Lower lobe of right lung (tissue), 2 donors: ENCODE measurements at places on chromosomes 11 and 22. TPM values are rescaled to one million over a fixed set of nuclear protein-coding genes. Genes with fewer than 3 reads are reported as not detected.

DNA sequence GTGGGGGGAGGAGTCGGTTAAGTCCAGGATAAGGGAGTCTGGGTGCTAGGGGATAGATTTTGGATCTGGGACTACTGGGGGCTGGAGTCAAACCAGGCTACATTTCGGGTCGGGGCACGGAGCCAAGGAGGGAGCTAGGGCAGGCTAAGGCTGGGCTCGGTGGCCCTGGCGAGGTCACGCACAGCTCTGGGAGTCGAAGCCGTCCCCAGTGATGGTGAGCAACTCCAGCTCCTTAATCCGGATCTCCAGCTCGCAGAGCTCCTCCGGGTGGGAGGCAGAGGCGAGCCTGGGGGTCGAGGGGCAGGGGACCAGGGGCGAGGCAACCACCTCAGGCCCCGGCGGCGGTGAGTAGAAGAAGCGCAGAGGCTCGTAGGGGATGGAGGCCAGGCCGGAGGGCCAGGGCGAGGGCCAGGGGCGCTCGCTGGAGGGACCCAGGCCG is 544 bp downstream of the C11orf91 start:
- peaks cover 56% of the 10 kb centered on the region for H3K4me1 ChIP-seq
- peaks cover 5% of the 10 kb centered on the region for H3K36me3 ChIP-seq
- peak overlapping the region; percentile 80 for H3K27ac ChIP-seq
- H3K4me3 ChIP-seq: peak overlapping the region; percentile 64
- no peaks in the 10 kb centered on the region for H3K27me3 ChIP-seq

DNA sequence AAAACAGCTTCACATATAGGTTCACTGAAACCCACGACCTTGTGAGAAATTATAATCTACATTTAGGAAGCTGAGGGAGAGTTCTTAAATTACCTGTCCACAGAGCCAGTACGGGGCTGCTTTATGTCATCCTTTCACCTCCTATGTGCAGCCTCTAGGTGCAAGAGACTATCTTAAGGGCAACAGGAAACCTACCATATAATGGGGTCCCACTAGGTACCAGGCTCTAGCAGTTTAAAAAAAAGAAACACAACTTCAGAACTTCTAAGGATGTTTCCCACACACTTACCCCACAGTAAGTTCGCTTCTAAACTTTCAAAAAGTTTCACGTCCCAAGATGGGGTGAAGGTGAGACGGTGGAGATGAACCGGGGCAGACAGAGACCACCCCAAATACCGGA is 573 bp downstream of the STK33 start:
- peaks cover 15% of the 10 kb centered on the region for H3K27me3 ChIP-seq
- no peak for DNase-seq
- H3K27ac ChIP-seq: peak overlapping the region; percentile 27
- H3K4me3 ChIP-seq: peak overlapping the region; percentile 59
- H3K36me3 ChIP-seq: no peaks in the 10 kb centered on the region

- peak; percentile 73 for DNase-seq
- no peak overlapping the region for H3K27ac ChIP-seq
- H3K36me3 ChIP-seq: no peaks in the 10 kb centered on the region
- peaks cover 40% of the 10 kb centered on the region for H3K27me3 ChIP-seq
- peaks cover 9% of the 10 kb centered on the region for H3K4me1 ChIP-seq
These were observed 16.9 kb upstream of the RAC2 start for GRCh38 chr22:37260901-37261336.

- H3K27me3 ChIP-seq: no peaks in the 10 kb centered on the region
- DNase-seq: no peak
- H3K36me3 ChIP-seq: no peaks in the 10 kb centered on the region
These were observed 151.8 kb downstream of the NAV2 start for GRCh38 chr11:19864141-19865140.

GRCh38 chr11:19577976-19578619 is 134.5 kb upstream of the NAV2 start:
- peak overlapping the region; percentile 62 for H3K27ac ChIP-seq
- H3K27me3 ChIP-seq: no peaks in the 10 kb centered on the region
- H3K4me1 ChIP-seq: peaks cover 41% of the 10 kb centered on the region
- no peaks in the 10 kb centered on the region for H3K36me3 ChIP-seq
- H3K4me3 ChIP-seq: no peak overlapping the region

DNA sequence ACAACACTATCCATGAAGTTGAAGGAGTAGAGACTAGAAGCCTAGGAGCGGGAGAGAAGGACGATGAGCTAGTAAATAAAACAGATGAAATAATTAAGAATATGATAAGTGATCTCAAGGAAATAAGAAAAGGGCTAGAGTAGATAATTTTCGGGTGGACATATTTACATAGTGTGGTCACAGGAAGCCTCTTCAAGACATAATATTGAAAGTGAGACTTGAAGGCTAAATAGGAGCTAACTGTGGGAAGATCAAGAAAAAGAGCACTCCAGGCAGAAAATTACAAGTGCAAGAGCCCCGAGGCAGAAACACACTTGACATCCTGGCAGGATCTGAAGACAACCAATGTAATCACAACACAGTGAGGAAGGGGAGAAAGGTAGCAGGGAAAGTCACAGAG is 11.9 kb upstream of the PPFIBP2 start:
- no peaks in the 10 kb centered on the region for H3K27me3 ChIP-seq
- DNase-seq: no peak
- no peak overlapping the region for H3K27ac ChIP-seq
- no peaks in the 10 kb centered on the region for H3K4me1 ChIP-seq
- H3K36me3 ChIP-seq: no peaks in the 10 kb centered on the region
- no peak overlapping the region for H3K4me3 ChIP-seq

DNA sequence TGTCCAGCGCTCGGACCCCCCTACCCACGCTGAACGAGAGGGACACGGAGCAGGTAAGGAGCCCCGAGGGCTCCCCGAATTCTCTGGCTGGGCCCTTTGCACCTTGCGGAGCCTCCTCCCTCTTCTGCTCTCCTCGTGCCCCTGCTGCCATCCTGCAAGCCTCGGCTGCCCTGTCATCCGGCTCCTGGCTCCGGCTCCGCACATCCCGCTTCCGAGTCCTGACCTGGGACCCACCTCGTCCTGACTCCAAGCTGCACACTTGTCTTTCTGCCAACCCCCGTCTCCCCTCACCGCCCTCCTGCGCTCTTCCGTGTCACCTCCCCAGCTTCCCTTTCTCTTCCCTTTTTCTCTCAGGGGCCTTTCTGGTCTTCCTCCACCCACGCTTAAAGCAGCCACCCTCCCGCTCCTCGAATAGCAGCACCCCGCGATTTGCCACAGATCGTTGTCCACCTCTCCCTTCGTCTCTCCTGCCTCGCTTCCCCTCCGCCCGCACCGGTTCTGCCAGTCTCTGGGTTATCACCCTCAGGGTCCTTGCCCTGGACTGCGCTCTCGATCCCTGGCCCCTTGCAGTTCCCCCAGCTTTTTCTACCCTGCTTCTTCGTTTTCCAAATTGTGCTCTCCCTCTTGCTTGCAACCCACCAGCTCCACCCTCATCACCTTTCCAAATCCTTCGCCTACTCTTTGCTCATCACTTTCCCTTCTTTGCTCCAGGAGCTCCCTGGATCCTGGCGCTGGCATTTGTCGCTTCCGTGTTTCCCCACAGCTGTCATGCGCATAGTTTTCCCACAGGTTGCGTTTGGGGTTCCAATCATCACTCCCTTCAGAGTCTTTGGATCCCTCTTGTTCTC is 822 bp downstream of the MARK2 start:
- H3K36me3 ChIP-seq: peaks cover 28% of the 10 kb centered on the region
- peak; percentile 63 for DNase-seq
- H3K27ac ChIP-seq: peak overlapping the region; percentile 84
- no peaks in the 10 kb centered on the region for H3K27me3 ChIP-seq
- H3K4me3 ChIP-seq: peak overlapping the region; percentile 89

DNA sequence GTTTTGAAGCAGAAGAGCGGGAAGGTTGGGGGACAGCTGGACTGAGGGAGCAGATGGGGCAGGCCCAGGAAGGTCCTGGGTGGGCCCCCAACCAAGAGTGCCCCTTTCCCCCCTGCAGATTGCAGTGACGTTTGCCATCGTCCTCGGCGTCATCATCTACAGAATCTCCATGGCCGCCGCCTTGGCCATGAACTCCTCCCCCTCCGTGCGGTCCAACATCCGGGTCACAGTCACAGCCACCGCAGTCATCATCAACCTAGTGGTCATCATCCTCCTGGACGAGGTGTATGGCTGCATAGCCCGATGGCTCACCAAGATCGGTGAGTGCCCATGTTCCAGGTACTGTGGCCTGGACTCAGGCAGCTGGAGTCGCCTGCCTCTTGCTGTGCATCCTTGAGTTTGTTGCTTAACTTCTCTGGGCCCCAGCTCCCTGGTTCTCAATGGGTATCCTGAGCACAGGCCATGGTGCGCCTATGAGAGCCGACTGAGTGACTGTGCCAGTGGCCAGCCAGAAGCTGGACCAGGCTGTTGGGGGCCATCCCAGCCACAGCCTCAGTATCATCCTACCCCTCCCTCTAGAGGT is 42.0 kb upstream of the FADD start:
- H3K4me1 ChIP-seq: no peaks in the 10 kb centered on the region
- no peaks in the 10 kb centered on the region for H3K36me3 ChIP-seq
- no peaks in the 10 kb centered on the region for H3K27me3 ChIP-seq
- H3K4me3 ChIP-seq: no peak overlapping the region

DNA sequence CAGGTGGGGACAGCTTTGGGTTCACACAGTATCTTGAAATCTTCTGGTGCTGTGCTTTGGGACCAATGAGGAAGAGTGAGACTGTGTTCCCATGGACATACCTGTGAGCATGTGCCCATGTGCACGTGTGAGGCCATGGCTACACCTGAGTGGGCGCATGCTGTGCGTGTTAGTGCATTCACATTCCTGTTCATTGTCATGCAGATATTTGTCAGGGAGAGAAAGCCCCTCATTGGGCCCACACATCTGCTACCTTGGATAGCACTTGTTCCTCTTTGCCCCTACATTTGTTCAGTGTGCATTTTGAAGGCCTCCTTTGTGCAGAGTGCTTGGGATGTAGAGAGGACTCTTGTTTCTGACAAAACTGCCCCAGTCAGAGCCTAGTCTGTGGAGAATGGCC is 154.3 kb upstream of the E2F8 start:
- H3K27me3 ChIP-seq: no peaks in the 10 kb centered on the region
- no peak overlapping the region for H3K4me3 ChIP-seq
- peaks cover 9% of the 10 kb centered on the region for H3K4me1 ChIP-seq
- no peak overlapping the region for H3K27ac ChIP-seq

- no peak for DNase-seq
- no peaks in the 10 kb centered on the region for H3K36me3 ChIP-seq
- H3K27ac ChIP-seq: no peak overlapping the region
- H3K4me1 ChIP-seq: no peaks in the 10 kb centered on the region
- H3K4me3 ChIP-seq: no peak overlapping the region
- no peaks in the 10 kb centered on the region for H3K27me3 ChIP-seq
These were observed 13.3 kb downstream of the LRRC4C start for GRCh38 chr11:41446107-41446506.

- peaks cover 5% of the 10 kb centered on the region for H3K36me3 ChIP-seq
- no peaks in the 10 kb centered on the region for H3K27me3 ChIP-seq
- H3K27ac ChIP-seq: peak within 1 kb of the TSS; percentile 93
- peak; percentile 69 for DNase-seq
- peaks cover 23% of the 10 kb centered on the region for H3K4me1 ChIP-seq
These were observed at the start of gene TLCD5 for GRCh38 chr11:120324932-120325810. TLCD5 (plus strand) TSS chr11:120325299; CDS start chr11:120327442, 2,143 bp downstream.

- H3K36me3 ChIP-seq: peaks cover 5% of the 10 kb centered on the region
- no peak overlapping the region for H3K4me3 ChIP-seq
- no peak for DNase-seq
- no peak overlapping the region for H3K27ac ChIP-seq
These were observed 9.4 kb upstream of the CASP12 start for GRCh38 chr11:104907521-104908185.

GRCh38 chr11:61540528-61540927 is 32.0 kb downstream of the LRRC10B start:
- no peak overlapping the region for H3K4me3 ChIP-seq
- no peaks in the 10 kb centered on the region for H3K36me3 ChIP-seq
- no peaks in the 10 kb centered on the region for H3K4me1 ChIP-seq
- no peaks in the 10 kb centered on the region for H3K27me3 ChIP-seq

- H3K27me3 ChIP-seq: no peaks in the 10 kb centered on the region
- no peak overlapping the region for H3K4me3 ChIP-seq
- H3K36me3 ChIP-seq: no peaks in the 10 kb centered on the region
- H3K27ac ChIP-seq: no peak overlapping the region
- DNase-seq: no peak
- H3K4me1 ChIP-seq: peaks cover 26% of the 10 kb centered on the region
These were observed 69.4 kb downstream of the RBFOX2 start for GRCh38 chr22:35959121-35959800.

- peaks cover 85% of the 10 kb centered on the region for H3K4me1 ChIP-seq
- no peak overlapping the region for H3K4me3 ChIP-seq
- DNase-seq: peak; percentile 40
- H3K27me3 ChIP-seq: no peaks in the 10 kb centered on the region
- peaks cover 74% of the 10 kb centered on the region for H3K36me3 ChIP-seq
- H3K27ac ChIP-seq: peak overlapping the region; percentile 31
These were observed 4.6 kb downstream of the ATF4 start for GRCh38 chr22:39524753-39525657.

DNA sequence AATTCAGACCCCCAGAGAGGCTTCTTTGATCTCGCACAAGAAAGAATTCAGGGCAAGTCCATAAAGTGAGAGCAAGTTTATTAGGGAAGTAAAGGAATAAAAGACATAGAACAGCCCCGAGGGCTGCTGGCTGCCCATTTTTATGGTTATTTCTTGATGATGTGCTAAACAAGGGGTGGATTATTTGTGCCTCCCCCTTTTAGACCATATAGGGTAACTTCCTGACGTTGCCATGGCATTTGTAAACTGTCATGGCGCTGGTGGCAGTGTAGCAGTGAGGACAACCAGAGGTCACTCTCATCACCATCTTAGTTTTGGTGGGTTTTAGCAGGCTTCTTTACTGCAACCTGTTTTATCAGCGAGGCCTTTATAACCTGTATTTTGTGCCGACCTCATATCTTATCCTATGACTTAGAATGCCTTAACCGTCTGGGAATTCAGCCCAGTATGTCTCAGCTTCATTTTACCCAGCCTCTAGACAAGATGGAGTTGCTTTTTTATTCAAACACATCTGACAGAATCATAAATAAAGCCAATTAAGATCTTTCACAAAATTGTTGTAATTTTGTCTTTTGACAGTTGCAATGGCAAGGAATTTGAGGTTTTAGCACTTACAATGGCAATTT is 7.6 kb downstream of the DDIAS start:
- H3K4me1 ChIP-seq: peaks cover 4% of the 10 kb centered on the region
- H3K27me3 ChIP-seq: no peaks in the 10 kb centered on the region
- no peak for DNase-seq
- H3K27ac ChIP-seq: no peak overlapping the region
- H3K4me3 ChIP-seq: no peak overlapping the region

GRCh38 chr11:74680703-74681531 is 50.3 kb downstream of the CHRDL2 start:
- H3K27ac ChIP-seq: no peak overlapping the region
- H3K4me1 ChIP-seq: peaks cover 9% of the 10 kb centered on the region
- H3K36me3 ChIP-seq: no peaks in the 10 kb centered on the region
- H3K4me3 ChIP-seq: no peak overlapping the region

The MMP27 gene
- not detected for total RNA-seq

The SMIM38 gene
- not detected for total RNA-seq

The OR4A16 gene
- not detected for total RNA-seq

The KCNK4 gene
- not detected for total RNA-seq

The BTBD18 gene
- total RNA-seq: not detected

The CASP5 gene
- total RNA-seq: 5.8 TPM

The CRKL gene
- 53.5 TPM for total RNA-seq

The CSRP3 gene
- not detected for total RNA-seq

The PLAAT4 gene
- 150 TPM for total RNA-seq

The SLC22A6 gene
- total RNA-seq: not detected

The SGSM1 gene
- total RNA-seq: 2.9 TPM

The TPBGL gene
- total RNA-seq: 0.47 TPM

The CDCA5 gene
- 2.8 TPM for total RNA-seq
